A549 treated with AZD2906 at 1 μM for 4 hours (cell line): ENCODE measurements at places on chromosomes 16 and 17. TPM values are rescaled to one million over a fixed set of nuclear protein-coding genes. Genes with fewer than 3 reads are reported as not detected.

Gene CD300E
- not detected in 5 replicates for total RNA-seq

Gene SULT1A1
- total RNA-seq: 4.5 to 6.0 TPM (median 5.7 TPM) in 5 replicates

Gene ZNF688
- total RNA-seq: 4.7 to 7.8 TPM (median 7.0 TPM) in 5 replicates

Gene CORO1A
- 1.9 to 2.9 TPM (median 2.0 TPM) in 5 replicates for total RNA-seq

Gene EVPL
- total RNA-seq: 11.9 to 18.5 TPM (median 17.2 TPM) in 5 replicates

Gene PNPO
- total RNA-seq: 24.0 to 27.5 TPM (median 24.5 TPM) in 5 replicates

Gene PIPOX
- 0.07 to 0.33 TPM (median 0.11 TPM) in 4 of 5 replicates, not detected in the other for total RNA-seq

Gene ADAMTS18
- 0.01 to 0.08 TPM (median 0.02 TPM) in 4 of 5 replicates, not detected in the other for total RNA-seq

Gene PRKCB
- 0.14 to 0.28 TPM (median 0.17 TPM) in 5 replicates for total RNA-seq

Gene KRTAP1-1
- not detected in 5 replicates for total RNA-seq

Gene SLC5A11
- total RNA-seq: 0.25 to 0.40 TPM (median 0.31 TPM) in 5 replicates

Gene KRT31
- not detected in 5 replicates for total RNA-seq

Gene LRRC45
- total RNA-seq: 8.9 to 17.5 TPM (median 12.8 TPM) in 5 replicates

Gene GPR139
- total RNA-seq: not detected in 5 replicates

Gene SLC47A2
- 0.03 to 0.11 TPM (median 0.07 TPM) in 4 of 5 replicates, not detected in the other for total RNA-seq

Gene MYL4
- total RNA-seq: 0.11 to 0.21 TPM in 2 of 5 replicates, not detected in the others

Gene ADAM11
- 1.8 to 2.6 TPM (median 1.9 TPM) in 5 replicates for total RNA-seq

Gene C16orf74
- total RNA-seq: 9.1 to 17.7 TPM (median 15.5 TPM) in 5 replicates

Gene ESRP2
- total RNA-seq: 0.05 to 0.18 TPM (median 0.10 TPM) in 5 replicates

Gene METTL2A
- total RNA-seq: 27.2 to 29.6 TPM (median 28.5 TPM) in 5 replicates

Gene PIRT
- total RNA-seq: not detected in 5 replicates

Gene CCL7
- 0.11 to 0.25 TPM (median 0.22 TPM) in 5 replicates for total RNA-seq

Gene EFNB3
- 1.2 to 1.6 TPM (median 1.3 TPM) in 5 replicates for total RNA-seq

Gene TMEM88
- 0.20 to 0.89 TPM (median 0.71 TPM) in 5 replicates for total RNA-seq

Gene RUNDC3A
- 0.82 to 1.5 TPM (median 0.88 TPM) in 5 replicates for total RNA-seq

Gene PRDM7
- 0.02 TPM in 1 of 5 replicates, not detected in the others for total RNA-seq

Gene PABPN1L
- total RNA-seq: 0.08 to 0.11 TPM in 2 of 5 replicates, not detected in the others

Gene EXOC3L1
- 0.03 to 0.20 TPM (median 0.16 TPM) in 4 of 5 replicates, not detected in the other for total RNA-seq

Gene P2RX5
- total RNA-seq: 16.3 to 24.9 TPM (median 22.8 TPM) in 5 replicates

Gene OR1F1
- 0.13 to 0.59 TPM (median 0.21 TPM) in 5 replicates for total RNA-seq

Gene IFI35
- total RNA-seq: 17.3 to 20.9 TPM (median 19.0 TPM) in 5 replicates

Gene ST6GALNAC2
- 0.37 to 0.46 TPM (median 0.42 TPM) in 5 replicates for total RNA-seq

Gene HID1
- 13.2 to 20.3 TPM (median 19.5 TPM) in 5 replicates for total RNA-seq

Gene PRPSAP2
- 37.7 to 41.1 TPM (median 38.7 TPM) in 5 replicates for total RNA-seq

Gene KRTAP2-2
- not detected in 5 replicates for total RNA-seq

Gene TNFRSF17
- total RNA-seq: not detected in 5 replicates

Gene ALOX12B
- 1.1 to 1.5 TPM (median 1.4 TPM) in 5 replicates for total RNA-seq

Gene NT5M
- total RNA-seq: 7.9 to 12.1 TPM (median 9.6 TPM) in 5 replicates
